ENCODE measurements at places on chromosomes 16 and 17. TPM values are rescaled to one million over a fixed set of nuclear protein-coding genes. Genes with fewer than 3 reads are reported as not detected.

The GNG13 gene
- total RNA-seq: not detected

The SLC5A11 gene
- total RNA-seq: 0.05 TPM

The TERB1 gene
- total RNA-seq: not detected

The SKAP1 gene
- not detected for total RNA-seq

The CPHXL2 gene
- not detected for total RNA-seq

The RPRML gene
- total RNA-seq: not detected

The PNMT gene
- total RNA-seq: not detected

The CD300LB gene
- not detected for total RNA-seq

The NPIPA2 gene
- not detected for total RNA-seq

The CACNG4 gene
- not detected for total RNA-seq

The HOXB13 gene
- 3.7 TPM for total RNA-seq

The KRTAP1-4 gene
- total RNA-seq: not detected

The BAIAP3 gene
- 1.2 TPM for total RNA-seq

The CCL16 gene
- not detected for total RNA-seq

The COIL gene
- 26.0 TPM for total RNA-seq

The NOD2 gene
- total RNA-seq: not detected

The GPRC5B gene
- total RNA-seq: 49.2 TPM

The SLX1A gene
- 23.9 TPM for total RNA-seq

The KCNH6 gene
- not detected for total RNA-seq

The HSBP1 gene
- total RNA-seq: 240 TPM

The KRT36 gene
- total RNA-seq: not detected

The GNGT2 gene
- total RNA-seq: not detected

The ADORA2B gene
- total RNA-seq: 26.7 TPM

The MYOCD gene
- not detected for total RNA-seq

The USP43 gene
- total RNA-seq: 0.29 TPM

The ZFP3 gene
- total RNA-seq: 0.19 TPM
